ENCODE measurements at places on chromosomes 13 and 19.

DNA sequence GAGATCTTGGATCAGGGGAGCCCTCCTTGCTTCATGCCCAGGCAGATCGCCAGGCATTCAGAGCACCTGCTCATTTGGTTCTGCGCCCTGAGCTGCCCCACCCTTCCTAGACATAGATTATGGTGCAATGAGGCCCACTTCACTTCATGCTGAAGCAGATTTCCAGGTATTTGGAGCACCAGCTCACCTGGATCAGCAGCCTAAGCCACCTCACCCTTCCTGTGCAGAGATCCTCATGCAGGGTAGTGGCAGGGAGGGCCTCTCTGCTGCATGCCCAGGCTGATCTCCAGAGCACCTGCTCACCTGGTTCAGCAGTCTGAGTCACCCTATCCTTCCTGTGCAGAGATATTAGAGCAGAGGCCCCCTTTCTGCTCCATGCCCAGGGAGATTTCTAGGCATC, 1966.1 kb downstream of the PCDH9 start:
- no peak for DNase-seq

GRCh38 chr13:36715841-36716240, 42.0 kb downstream of the SERTM1 start:
- no peak for DNase-seq

DNA sequence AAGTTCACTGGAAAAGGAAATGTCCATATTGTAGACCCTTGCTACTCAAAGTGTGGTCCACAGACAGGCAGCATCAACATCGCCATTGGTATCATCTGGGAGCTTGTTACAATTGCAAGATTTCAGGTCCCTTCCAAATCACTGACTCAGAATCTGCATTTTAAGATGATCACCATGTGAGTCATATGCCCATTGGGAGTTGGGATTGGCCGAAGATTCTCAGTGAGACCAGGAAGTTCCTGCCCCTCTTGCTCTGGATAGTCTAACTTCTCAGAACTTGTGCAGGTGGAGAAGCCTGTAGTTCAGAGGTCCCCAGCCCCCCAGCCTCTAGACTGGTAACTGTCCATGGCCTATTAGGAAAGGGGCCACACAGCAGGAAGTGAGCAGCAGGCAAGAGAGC, 48.9 kb upstream of the URAD start:
- no peak for DNase-seq

DNA sequence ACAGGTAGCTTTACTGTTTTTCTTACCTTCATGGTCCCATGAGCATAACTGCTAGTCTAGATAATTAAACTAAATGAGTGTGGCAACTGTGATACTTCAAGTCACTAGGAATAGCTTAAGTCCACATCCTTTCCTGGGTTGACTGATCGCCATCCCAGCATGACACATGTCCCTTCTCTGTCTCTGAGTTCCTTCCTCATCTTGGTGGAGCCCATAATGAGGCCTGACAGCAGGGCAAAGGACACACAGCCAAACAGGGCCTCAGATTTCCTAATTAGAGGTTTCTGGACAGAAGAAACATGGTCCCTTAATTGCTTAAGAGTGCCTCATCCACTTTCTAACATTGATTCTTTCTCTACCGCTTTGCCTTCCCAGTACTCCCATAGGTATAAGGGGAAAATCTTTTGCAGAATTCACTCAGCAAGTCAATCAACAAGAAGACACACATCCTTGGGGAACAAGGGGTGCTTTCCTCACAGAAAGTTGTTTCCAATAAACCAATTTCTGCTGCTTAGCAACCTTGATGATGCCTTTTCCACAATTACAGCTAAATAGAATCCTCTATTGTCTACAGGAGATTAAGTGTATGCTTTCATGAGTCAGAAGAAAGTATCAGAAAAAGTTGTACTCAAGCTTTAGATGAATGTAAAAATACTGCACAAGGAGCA, 208.3 kb upstream of the SERP2 start:
- no peak for DNase-seq

DNA sequence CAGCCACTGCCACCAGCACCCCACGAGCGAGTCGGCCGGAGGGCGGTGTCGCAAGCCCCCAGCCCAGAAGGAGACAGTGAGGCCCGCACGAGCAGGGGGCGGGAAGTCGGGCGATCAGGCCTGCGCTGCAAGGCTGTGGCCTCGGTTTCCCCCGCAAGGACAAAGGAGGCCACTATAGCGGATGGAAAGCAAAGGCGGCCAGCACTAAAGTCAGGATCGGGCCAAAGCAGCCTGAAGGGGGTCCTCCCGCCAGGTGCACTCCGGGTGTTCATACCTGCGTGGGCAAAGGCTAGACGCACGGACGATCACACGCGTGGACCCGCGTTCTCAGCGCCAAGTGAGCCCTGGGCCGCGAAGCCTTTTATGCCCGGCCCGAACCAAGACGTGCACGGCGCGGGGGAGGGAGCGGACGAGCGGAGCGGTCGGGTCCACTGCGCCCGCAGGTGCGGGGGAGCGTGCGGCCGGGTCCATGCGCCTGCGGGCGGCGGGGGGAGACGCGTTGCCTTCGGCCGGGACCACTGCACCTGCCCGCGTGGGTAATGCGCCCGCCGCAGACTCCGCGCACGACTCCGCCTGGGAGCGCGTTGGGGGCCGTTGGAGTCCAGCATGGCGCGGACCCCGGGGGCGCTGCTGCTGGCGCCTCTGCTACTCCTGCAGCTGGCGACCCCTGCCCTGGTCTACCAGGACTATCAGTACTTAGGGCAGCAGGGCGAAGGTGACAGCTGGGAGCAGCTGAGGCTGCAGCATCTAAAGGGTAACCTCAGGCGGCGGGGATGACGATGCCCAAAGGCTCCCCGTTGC, at the start of the genes PRDX2 and THSD8:
Gene PRDX2 (minus strand): TSS at position 335 of the 801 bp plus-strand sequence. CDS start 539 bp downstream, outside the sequence.
Gene THSD8 (plus strand): TSS at position 604 of the 801 bp plus-strand sequence. CDS start 3 bp downstream, at position 607.
- DNase-seq: no peak

DNA sequence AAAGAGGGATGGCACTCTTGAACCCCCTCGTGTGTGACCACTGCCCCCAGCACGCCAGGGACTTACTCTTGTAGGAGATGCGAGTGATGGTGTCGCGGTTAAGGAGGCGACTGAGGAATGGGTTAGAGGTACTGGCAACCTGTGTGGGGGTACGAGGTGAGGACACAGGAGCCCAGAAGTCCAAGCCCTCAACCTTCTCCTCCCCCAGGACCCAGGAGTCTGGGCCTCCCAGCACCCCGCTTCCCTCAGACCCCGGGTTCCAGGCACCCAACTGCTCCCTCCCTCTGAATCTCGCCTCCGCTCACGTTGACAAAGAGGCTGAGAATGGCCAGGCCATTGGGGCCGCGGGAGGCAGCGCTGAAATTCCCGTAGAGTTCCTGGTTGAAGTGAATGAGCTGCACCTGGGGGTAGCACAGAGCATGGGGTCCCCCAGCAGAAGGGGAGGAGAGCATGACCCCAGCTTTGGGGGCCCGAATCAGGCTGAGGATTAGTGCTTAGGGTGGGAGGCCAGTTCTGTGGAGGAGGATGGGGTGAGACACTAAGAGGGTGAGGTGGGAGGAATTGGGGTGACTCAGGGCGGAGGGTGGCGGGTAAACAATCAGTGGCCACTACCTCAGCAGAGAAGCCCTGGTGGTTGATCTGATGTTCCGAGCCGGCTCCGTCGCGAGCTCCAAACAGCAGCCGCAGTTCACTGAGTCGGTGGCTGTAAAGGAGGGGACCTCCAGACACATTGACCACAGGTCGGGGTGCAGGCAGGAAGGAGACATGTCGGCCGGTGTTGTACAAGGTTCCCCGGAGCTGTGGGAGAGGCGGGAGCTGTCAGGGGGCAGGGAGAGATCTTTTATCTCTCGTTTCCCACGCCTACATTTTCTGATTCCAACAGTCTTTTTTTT, 2.5 kb upstream of the DBP start:
- no peak for DNase-seq

- no peak for DNase-seq
Measured at GRCh38 chr13:78045916-78046315, 127.3 kb upstream of the EDNRB start.

DNA sequence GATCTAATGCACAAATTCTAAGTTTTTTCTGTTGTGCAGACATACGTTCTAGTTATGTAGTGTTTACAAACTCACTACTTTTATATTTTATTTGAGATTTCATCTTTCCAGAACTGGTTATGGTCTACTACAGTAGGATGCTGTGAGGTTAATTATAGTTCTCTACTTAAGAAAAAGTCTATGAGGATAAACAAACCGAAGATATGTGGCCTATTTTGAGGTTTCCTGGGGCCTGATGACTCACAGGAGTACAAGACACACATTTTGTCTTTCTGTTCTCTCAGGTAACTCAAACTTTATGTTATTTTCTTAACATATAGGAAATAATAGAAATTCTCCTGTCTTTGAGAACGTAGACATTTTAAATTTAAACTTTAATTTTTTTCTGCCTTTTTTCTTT, 45.1 kb downstream of the PCDH20 start:
- no peak for DNase-seq

- no peak for DNase-seq
Measured at GRCh38 chr19:3766520-3766919, 4.0 kb downstream of the MRPL54 start.

GRCh38 chr13:43388282-43389034, 365.1 kb downstream of the DNAJC15 start:
- no peak for DNase-seq

GRCh38 chr19:28437390-28438346, 775.3 kb downstream of the UQCRFS1 start:
- no peak for DNase-seq

DNA sequence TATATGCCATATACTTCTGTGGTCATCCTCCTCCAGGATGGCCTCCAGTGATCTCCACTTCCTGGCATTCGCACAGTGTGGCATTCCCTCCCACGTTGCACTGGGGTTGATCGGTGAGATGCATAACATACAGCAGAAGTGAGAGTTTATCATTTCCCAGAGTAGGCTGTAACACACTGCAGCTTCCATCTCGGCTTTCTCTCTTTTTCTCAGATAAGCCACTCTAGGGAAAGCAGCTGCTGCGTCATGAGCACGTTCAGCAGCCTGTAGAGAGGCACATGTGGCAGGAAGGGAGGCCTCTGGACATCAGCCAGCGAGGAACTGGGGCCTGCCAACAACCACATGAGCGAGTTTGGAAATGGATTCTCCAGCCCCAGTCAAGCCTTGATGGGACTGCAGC, 807.1 kb downstream of the DIAPH3 start:
- DNase-seq: no peak

- no peak for DNase-seq
Measured at GRCh38 chr19:4100647-4101495, 23.1 kb downstream of the MAP2K2 start.

DNA sequence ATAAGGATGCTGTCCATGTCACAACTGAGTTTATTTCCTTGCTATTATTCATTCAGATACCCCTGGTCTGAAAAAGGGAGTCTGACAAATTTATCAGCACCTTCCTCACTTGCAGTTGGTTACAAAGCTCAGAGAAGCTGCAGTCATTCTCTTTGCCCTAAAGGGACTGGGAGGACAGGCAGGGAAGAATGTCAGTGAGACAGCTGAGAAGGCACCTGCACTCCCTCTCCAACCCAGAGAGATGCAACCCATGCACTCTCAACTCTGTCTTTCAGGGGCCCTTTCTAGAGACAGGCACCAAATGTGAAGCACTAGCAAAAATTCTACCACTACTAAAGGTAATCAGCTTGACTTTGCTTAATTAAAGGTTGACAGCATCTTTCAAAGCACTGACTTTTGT, 83.3 kb downstream of the CRYL1 start:
- no peak for DNase-seq

DNA sequence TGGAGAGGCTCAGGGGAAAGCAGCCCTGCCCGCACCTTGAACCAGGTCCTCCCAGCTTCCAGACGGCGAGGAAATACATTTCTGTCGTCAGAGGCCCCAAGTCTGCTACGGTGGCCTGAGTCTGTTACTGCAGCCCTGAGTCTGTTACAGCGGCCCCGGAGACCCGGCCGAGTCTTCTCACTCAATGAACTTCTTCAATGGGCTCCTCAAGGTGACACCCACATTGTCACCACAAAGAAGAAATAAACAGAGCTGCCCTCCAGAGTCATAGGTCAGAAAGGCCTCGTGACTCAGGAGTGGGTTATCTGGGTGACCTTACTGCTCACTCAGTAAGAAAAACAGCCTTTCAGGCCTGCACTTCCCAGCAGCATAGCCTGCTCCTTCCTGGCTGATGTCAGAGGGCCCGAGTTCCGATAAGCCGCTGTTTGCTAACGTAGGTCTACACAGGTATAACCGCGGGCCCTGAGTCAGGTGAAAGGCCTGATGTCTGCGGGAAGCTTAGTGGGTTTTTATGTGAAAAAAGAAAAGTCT, 66.9 kb upstream of the TM9SF2 start:
- peak; percentile 59 for DNase-seq

- no peak for DNase-seq
Measured at GRCh38 chr19:53696951-53697350, 65.2 kb downstream of the DPRX start.

- no peak for DNase-seq
Measured at GRCh38 chr19:54179262-54179852, 6.4 kb upstream of the TMC4 start.

- no peak for DNase-seq
Measured at GRCh38 chr13:30898678-30899241, 7.3 kb upstream of the MEDAG start.

- DNase-seq: no peak
Measured at GRCh38 chr13:93260591-93260990, 34.0 kb downstream of the GPC6 start.

- DNase-seq: no peak
Measured at GRCh38 chr19:5460748-5461147, 5.5 kb downstream of the ZNRF4 start.

GRCh38 chr19:21434967-21435544, 38.1 kb downstream of the ZNF493 start:
- no peak for DNase-seq

DNA sequence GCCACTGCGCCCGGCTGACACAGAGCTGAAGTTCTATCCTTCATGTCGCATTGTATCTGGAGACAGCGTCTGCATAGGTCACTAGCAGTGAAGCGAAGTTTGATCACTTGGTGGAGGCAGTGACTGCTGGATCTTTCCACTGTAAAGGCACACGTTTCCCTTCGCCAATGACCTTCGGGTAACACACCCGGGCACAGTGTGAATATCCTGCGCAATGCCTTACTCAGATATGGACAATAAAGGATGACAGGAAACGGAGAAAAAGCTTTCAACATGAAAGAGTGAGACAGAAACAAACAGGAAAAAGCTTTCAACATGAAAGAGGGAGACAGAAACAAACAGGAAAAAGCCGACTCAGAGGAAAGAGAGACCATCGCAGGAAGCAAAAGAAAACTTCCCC, 17.1 kb downstream of the ARL11 start:
- DNase-seq: no peak

GRCh38 chr13:68727165-68727564, 1380.5 kb upstream of the ATXN8OS start:
- DNase-seq: no peak

- DNase-seq: no peak
Measured at GRCh38 chr19:3684817-3685410, 15.4 kb downstream of the PIP5K1C start.

DNA sequence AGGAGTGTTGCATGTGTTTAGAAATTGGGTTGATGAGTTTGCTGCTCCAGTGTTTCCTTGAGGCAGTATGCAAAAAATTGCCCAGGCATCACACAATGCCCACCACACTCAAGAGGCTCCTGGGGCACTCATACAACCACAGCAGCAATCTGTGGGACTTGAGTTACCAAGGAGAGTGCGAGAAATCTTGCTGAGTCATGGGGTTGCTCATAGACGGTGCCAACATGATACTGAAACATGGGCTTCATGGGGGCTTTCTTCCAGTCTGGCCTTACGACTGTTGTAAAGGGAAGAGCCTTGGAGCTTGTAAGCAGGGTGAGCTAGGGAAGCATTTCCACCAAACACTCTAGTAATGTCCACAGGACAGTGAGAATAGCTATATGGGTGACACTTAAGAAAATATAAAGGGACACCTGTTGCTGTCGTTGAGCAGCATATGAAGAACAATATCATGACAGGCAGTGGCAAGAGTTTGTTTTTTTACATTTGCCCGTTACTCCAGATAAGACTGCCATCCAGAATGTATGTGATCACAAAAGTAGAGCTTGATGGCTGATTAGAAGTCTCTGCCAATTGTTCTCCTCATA, 1237.4 kb downstream of the UQCRFS1 start:
- DNase-seq: no peak

All from stimulated activated CD8-positive, alpha-beta memory T cell treated with anti-CD3 and anti-CD28 coated beads, Interleukin-2, amount 100 ng/mL, for 1 hour (primary cell).